Endodermal cell (in vitro differentiated cells): ENCODE measurements at places on chromosomes 3 and 15. TPM values are rescaled to one million over a fixed set of nuclear protein-coding genes. Genes with fewer than 3 reads are reported as not detected.

- DNase-seq = no peak
These were observed 2.7 kb downstream of the PRKCD start for GRCh38 chr3:53163444-53164387.

DNA sequence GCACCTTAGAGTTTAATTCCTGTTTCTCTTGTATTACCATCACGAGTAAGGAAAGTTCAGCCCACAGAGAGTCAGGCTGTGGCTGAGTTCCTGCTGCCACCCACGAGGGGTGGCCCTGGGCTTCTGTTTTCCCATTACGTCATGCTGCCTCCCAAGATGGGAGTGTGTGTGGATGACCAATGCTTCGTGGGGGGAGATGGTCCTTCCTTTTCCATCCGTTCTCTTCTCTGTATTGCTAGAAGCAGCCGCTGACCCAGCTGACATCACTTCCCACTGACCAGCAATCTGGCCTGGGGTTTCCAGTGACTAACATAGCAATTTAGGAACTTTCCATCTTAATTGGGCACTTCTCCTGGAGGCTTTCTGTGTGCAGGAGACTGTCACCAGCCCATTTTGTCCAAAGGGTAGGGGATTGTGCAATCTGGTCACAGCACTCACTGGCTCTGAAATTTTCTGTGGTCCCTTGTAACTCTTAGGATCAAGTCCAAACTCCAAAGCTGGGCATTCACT, 9.3 kb downstream of the IRAK2 start:
- DNase-seq = no peak

DNA sequence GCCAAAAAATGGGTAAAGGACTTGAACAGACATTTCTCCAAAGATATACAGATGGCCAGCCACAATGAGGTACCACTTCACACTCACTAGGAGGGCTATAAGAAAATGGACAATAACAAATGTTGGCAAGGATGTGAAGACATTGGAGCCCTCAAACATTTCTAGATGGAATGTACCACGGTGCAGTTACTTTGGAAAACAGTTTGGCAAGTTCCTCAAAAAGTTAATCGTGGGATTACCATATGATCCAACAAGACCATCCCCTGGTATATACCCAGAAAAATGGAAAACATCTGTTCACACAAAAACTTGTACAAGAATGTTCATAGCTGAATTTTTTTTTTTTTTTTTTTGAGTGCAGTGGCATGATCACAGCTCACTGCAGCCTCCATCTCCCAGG, 15.9 kb upstream of the HRH1 start:
- DNase-seq = no peak

GRCh38 chr3:52739730-52740129, 31.0 kb downstream of the NEK4 start:
- no peak for DNase-seq

DNA sequence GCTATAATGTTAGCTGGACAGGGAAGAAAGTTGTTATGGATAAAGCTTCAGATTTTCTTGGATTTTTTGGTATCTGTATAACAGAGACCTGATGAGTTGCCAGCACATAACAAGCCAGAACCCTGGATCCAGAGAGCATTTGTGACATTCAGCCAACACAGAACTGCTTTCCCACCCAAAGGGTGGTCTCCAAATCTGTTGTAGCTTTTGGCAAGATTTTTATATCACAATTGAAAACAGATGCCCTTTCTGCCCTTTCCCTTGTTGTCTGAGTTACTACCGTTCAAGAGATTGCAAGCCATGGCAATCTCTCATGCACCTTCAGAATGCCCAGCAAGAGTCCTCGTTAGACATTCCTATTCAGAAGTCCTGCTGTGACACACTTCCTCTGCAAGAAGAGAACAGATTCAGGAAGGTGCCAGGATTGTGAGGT, 107.6 kb upstream of the FGF7 start:
- peak; percentile 59 for DNase-seq

DNA sequence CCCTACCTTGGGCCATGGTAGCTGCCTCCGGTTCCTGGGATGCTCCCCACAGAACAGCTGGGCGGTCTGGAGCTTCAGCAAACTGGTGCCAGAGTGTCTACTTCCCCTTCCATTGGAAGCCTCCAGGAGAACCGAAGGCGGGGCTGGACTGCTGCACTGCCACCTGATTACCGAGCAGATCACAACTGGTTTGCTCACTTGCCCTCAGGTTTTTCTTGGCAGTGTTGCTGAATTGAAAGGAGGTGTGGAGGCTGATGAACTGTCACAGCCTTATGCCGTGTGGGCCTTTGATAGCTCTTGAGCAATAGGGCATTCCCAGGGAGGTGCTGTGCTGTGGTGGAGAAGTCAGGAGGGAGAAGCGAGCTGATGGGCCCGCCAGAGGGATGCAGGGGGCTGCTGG, at the start of gene TGM5:
Gene TGM5, minus strand, starts transcription at position 95 of the 400 bp plus-strand sequence. Its CDS starts 79 bp downstream, at position 16.
- DNase-seq = no peak

GRCh38 chr3:171854649-171855305, 11.6 kb downstream of the TMEM212 start:
- no peak for DNase-seq

DNA sequence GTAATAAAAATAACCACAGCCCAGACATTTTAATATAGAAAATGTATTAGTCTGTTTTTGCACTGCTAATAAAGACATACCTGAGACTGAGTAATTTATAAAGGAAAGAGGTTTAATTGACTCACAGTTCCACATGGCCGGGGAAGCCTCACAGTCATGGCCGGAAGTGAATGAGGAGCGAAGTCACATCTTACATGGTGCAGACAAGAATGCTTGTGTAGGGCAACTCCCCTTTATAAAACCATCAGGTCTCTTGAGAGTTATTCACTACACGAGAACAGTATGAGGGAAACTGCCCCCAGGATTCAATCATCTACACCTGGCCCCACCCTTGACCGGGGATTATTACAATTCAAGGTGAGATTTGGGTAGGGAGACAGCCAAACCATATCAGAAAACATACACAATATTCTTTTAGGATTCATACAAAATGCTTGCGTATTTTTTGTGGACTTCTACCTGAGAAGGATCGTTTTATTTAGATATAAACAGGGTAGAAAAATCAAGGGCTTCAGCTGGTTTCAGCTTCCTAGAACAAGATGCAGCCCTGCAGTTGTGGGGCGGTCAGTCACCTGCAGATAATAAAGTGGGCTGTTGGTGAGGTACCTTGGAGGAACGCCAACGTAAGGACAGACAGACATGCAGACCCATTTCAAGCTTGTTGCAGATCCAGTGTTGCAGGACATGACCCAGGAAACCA, 101.9 kb downstream of the TNIK start:
- DNase-seq = no peak

DNA sequence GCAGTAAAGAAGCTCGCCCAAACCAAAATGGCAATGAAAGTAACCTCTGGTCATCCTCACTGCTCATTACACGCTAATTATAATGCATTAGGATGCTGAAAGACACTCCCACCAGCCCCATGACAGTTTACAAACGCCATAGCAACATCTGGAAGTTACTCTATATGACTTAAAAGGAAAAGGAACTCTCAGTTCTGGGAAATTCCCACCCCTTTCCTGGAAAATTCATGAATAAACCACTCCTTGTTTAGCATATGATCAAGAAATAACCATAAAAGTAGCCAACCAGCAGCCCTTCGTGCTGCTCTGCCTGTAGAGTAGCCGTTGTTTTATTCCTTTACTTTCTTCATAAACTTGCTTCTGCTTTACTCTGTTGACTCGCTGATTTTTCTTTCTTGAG, 164.6 kb downstream of the SMAD6 start:
- no peak for DNase-seq

DNA sequence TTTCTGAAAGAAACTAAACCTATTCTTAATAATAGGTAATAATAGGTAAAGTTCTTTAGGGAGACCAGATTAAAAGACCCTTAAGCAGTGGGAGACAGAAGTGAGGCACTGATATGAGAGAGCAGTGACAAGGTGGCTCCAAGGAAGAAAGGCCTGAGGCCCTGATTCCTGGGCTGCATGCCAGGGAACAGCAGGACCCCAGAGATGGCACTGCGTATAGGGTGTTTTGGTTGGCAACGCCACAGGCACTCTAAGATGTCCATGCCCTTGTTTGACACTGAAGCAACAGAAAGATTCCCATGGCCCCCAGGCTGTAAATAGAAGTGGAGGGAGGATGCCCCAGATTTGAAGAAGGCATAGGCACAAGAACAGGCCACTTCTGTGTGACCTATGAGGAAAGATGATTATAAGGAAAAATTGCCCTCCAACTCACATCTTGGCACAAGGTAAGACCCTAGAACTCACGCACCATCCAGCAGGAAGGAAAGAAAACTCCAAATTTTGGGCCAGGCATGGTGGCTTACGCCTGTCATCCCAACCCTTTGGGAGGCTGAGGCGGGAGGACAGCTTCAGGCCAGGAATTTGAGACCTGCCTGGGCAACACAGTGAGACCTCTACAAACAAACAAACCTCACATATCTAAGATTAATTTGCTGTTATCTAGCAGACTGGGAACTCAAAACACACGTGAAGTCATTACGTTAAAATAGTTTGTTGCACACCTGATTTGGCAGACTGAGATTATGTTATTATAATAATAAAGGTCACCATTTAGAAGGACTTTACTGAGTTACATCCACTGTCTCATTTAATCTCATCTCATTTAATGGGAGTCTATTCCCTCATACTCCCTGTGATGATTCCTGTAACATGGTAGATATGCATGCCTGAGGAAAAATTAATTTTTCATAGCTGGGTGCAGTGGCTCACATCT, 10.5 kb upstream of the BLM start:
- no peak for DNase-seq

- no peak for DNase-seq
These were observed 205.5 kb upstream of the CD96 start for GRCh38 chr3:111336511-111336910.

DNA sequence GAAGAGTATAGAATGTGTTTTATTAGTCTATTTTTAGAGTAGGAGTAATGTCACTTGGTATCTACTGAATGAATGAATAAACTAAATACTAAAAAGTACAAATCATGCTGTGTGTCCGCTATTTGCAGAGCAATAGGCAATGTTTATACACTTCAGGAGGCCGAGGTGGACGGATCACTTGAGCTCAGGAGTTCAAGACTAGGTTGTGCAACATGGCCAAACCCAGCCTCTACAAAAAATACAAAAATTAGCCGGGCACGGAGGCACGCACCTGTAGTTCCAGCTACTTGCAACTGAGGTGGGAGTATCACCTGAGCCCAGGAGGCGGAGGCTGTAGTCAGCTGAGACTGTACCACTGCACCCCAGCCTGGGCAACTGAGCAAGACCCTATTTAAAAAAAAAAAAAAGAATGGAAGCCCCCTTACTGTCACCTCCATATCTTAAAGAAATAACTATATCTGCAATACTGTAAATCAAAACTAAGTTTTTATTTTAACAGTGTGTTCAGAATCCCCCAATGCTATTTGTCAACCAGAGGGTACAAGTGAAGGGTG, 98.4 kb downstream of the DHX30 start:
- DNase-seq = no peak

GRCh38 chr3:79253271-79253670, 514.5 kb downstream of the ROBO1 start:
- DNase-seq = peak; percentile 57

MEIS2 gene
- total RNA-seq = 5.3 and 7.1 TPM in 2 replicates

CAND2 gene
- total RNA-seq = 5.7 and 7.8 TPM in 2 replicates

SNURF gene
- total RNA-seq = 21.8 and 27.4 TPM in 2 replicates

C3orf85 gene
- total RNA-seq = not detected in 2 replicates

GALNT15 gene
- not detected in 2 replicates for total RNA-seq

HCLS1 gene
- 0.40 to 0.53 TPM in 2 of 3 replicates, not detected in the other for total RNA-seq

ERICH6 gene
- 0.42 TPM in 1 of 2 replicates, not detected in the other for total RNA-seq

XCR1 gene
- total RNA-seq = not detected in 3 replicates

CACNA2D3 gene
- total RNA-seq = 0.15 to 0.42 TPM in 2 of 3 replicates, not detected in the other

CPLX3 gene
- 0.63 TPM in 1 of 3 replicates, not detected in the others for total RNA-seq
